ENCODE measurements at places on chromosomes 7 and 10. TPM values are rescaled to one million over a fixed set of nuclear protein-coding genes. Genes with fewer than 3 reads are reported as not detected.

DNA sequence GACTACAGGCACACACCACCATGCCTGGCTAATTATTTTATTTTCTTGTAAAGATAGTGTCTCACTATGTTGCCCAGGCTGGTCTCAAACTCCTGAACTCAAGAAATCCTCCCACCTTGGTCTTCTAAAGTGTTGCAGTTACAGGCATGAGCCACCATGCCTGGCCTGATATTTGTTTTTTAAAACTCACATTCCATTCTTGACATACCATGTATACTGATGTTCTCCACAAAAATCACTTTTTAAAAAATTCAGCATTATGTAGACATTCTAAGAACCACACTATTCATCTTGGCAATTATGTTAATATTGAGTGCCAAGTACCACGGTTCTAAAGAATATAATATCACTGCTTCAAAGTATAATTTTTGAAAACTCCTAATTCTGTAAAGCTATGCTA lies 43.5 kb downstream of the IDE start:
- H3K4me1 ChIP-seq: peaks cover 1% of the 10 kb centered on the region
- H3K27ac ChIP-seq: peak overlapping the region; percentile 2
- no peaks in the 10 kb centered on the region for H3K27me3 ChIP-seq
- no peak overlapping the region for H3K4me3 ChIP-seq
- peak; percentile 31 for DNase-seq

MUC12 gene
- not detected for total RNA-seq

DNA sequence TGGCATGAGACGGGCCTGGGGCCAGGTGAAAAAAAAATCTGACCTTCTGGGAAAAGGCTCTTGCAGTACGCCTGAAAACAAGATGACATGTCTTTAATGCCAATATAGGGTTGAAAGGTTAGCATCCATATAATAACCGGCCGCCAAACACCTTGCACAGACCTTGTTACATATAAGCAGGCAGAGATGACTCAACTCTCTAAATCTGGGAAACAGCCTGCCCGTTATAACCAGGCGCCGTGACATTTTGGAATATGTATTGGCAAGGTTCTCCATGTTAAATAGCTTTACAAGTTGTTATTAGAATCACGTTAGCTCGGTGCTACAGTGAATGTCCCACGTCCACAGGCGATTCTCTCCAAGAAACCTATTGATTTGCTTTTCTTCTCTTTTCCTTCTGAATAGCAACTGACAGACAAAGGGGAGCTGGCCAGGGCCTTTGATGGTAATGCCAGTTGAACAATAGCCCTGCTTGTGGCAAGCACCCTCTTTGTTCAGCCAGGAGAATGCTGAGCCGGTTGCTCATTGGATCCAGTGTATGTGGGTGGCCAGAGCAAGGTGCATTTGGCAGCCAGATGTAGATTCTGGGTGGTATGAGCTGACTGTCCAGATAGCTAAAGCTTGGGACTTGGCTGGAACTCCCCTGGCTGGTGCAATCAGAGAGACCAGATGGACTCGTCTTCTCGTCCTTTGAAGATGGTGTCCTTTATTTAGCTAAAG lies 80.1 kb upstream of the AUTS2 start:
- no peak overlapping the region for H3K27ac ChIP-seq
- no peaks in the 10 kb centered on the region for H3K27me3 ChIP-seq
- DNase-seq: no peak
- H3K4me3 ChIP-seq: no peak overlapping the region
- no peaks in the 10 kb centered on the region for H3K36me3 ChIP-seq

NRCAM gene
- total RNA-seq: 0.83 TPM

MORN4 gene
- total RNA-seq: 3.2 TPM

DNA sequence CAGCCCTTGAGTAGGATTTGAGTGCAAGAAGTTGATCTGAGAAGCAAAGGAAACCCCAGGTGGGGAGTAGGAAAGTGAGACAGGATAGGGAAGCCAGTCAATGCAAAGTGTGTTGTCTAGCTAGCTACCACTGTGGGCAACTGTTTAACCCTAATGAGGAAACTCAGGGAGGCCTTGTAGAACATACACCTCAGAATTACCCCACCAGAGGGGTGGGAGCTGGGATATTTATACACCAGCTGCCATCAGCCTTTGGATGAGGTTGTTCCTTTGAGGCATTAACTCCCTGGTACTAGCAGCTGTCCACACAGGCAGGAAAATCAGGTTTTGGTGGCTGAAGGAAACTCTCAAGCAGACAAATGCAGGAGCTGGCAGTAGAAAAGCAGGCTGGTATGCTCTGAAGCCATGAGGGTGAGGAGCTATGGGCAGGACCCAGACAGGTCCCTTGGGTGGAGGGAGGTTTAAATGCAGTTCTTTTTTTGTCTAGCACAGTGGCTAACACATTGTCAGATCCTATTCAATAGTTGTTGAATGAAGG lies 60.1 kb upstream of the ARID5B start:
- DNase-seq: no peak
- no peak overlapping the region for H3K27ac ChIP-seq

DNA sequence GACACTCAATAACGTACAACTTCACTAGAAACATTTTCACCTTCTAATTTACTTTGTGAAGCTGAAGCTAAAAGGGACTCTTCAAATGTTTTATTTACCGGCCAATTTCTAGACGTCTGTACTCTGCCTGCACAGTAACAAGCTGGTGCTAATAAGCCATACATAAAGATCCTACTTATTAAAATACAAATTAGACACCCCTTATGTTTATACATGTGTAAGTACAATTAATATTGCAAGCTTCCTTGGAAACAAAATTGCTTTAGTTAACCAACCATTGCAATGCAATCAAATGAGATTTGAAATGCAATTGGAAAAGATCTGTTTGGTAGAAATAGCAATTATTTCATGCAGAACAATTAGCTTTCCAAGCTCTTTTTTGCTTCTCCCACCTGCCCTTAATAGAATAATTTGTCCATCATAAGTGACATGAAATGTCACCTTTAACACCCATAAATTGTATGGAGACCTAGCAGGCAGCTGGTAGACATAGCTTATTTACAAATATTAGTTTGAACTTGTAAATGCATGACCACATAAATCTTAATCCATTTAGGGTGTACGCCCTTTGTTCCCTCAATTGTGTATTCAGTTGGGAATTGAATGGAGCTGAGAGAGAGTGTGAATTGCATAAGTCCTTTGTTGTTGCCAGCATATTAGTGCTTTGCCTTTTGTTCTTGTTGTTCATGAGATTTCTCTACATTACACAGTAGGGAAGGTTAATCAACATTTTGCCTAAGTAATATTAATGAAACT lies 277.1 kb downstream of the CACNA2D1 start:
- no peak for DNase-seq
- no peaks in the 10 kb centered on the region for H3K27me3 ChIP-seq
- H3K4me1 ChIP-seq: peaks cover 2% of the 10 kb centered on the region

DNA sequence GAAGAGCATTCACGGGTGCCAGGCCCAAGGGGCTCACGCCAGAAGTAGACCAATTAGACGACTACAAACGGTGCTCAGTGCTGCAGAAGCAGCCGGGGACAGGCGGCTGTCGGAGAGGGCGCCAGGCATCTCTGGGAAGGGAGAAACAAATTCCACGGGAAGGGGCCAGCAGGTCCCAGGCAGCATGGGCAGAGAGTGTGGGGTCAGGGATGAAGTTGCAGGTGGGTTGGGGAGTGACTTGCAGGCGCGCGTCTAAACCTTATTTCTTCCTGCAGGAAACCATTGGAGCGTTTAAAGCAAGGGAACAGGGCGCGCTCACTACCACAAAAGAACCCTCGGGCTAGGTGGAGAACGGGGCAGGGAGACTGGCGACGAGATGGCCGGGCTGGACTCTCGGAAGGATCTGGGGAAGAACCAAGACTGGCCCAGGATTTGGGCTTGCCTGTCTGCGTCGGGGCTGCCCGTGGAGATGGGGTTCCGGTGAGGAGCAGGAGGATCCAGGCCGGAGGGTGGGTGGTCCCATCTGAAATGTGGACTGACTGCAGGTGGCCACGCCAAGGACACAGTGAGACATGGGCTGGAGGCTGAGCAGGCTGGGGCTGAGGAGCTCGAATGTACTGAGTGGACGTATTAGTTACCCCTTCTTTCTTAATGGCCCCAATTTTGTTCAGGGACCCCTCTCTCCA lies 116.3 kb upstream of the DIP2C start:
- no peak overlapping the region for H3K4me3 ChIP-seq
- H3K27me3 ChIP-seq: no peaks in the 10 kb centered on the region
- peaks cover 29% of the 10 kb centered on the region for H3K36me3 ChIP-seq
- no peak overlapping the region for H3K27ac ChIP-seq
- H3K4me1 ChIP-seq: peaks cover 5% of the 10 kb centered on the region

DNA sequence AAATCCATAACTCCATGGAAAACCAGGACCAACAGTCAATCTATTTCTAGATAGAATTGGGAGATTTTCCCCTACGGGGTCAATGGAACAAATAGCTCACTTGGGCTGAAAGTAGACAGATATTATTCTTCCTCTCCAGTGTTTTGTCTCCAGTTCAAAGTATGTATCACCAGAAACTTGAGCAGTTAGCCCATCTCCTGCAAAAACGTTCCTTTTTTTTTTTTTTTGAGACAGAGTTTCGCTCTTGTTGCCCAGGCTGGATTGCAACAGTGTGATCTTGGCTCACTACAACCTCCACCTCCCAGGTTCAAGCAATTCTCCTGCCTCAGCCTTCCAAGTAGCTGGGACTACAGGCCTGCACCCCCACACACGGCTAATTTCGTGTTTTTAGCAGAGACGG lies 390.0 kb upstream of the AUTS2 start:
- H3K4me3 ChIP-seq: no peak overlapping the region
- H3K36me3 ChIP-seq: no peaks in the 10 kb centered on the region
- H3K27ac ChIP-seq: no peak overlapping the region
- no peaks in the 10 kb centered on the region for H3K27me3 ChIP-seq
- H3K4me1 ChIP-seq: no peaks in the 10 kb centered on the region

DNA sequence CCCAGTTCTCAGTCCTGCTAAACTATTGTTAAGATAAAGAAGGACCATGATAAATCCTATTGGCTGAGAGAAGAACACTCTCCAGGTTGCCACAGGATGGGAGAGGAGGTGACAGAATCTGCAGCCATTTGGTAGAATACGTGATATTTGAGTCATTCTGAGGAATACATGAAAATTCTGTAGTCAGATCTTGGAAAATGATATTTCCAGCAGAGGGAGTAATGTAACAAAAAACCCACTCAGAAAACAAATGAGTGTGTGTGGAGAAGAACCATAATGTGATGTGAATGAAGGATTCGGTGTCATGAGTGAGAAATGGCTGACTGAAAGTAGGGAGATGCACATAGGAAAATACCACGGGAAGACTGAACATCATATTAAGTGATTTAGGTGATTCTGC lies 128.5 kb upstream of the PFKP start:
- H3K4me1 ChIP-seq: 0 out of 2 replicates have a peak, but pooled peaks cover 2% of the 10 kb centered on the region
- no peak overlapping the region for H3K27ac ChIP-seq
- H3K36me3 ChIP-seq: no peaks in the 10 kb centered on the region
- peaks cover 15% of the 10 kb centered on the region for H3K27me3 ChIP-seq
- DNase-seq: peak; percentile 21

NXPH1 gene
- total RNA-seq: not detected

SLC26A4 gene
- total RNA-seq: 0.56 TPM
